ENCODE measurements at places on chromosomes 6 and 20.

DNA sequence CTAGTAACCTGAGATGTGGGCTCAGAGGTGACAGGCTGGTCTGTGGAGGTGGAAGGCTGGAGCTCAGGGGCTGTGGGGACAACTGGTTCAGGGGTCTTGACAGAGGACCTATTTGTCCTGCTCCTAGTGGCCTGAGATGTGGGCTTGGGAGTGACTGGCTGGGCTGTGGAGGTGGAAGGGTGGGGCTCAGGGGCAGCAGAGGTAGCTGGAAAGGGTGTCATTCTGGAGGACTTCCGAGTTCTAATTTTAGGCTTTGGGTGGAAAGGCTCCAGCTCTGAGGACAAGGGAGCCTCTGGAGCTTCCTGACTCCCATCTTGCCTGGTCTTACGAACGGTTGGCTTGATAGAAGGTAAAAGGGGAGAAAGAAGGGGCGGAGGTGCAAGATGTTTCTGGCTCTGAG is 11.5 kb downstream of the MDC1 start:
- no peak for DNase-seq

GRCh38 chr20:8940326-8940725 is 128.6 kb upstream of the PLCB4 start:
- no peak for DNase-seq

GRCh38 chr6:26233649-26234420 is 131.2 kb upstream of the BTN3A2 start:
- no peak for DNase-seq

- DNase-seq: no peak
These were observed 72.1 kb downstream of the TRAM2 start for GRCh38 chr6:52504782-52505136.

- DNase-seq: no peak
These were observed 275.9 kb downstream of the SAMD5 start for GRCh38 chr6:147784371-147784770.

DNA sequence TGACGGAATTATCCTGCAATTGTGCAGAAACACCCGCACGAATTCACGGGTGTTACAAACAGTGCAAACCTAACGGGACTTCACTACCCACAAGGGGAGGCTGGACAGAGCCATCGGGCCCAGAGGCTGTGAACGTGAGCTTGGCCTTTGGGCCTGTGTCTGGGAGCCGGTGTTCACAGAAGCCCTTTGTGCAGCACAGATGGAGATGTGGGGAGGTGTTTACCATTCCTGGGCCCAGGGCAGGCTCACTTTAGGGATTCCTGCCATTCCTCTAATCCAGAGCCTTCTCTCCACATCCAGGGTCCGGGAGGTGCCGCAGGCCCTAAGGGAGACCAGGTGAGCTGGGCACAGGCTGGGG is 15.0 kb downstream of the COL9A3 start:
- no peak for DNase-seq

DNA sequence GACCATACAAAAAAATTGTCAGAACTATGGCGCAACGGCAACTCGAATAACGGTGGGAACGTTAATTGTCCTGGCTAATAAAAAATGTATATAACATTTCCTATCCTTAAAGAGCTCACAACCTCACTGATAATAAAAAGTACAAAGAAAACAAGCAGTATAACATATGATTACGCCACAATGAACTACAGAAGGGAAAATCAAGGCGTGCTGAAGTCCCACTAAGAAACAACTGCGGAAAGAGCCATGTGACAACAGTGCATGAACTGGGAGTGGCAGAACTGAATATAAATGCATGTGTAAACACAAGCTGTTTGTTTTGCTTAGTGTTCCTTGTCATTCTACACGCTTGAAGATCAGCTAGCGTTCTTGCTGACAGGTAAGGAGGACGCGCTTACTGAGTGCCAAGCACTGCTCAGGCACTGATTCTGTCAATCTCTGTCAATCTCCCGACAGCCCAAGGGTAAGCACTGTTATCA is 466 bp upstream of the PSMB1 start:
- no peak for DNase-seq

- DNase-seq: no peak
These were observed 113.9 kb downstream of the RIN2 start for GRCh38 chr20:19872001-19872400.

- DNase-seq: no peak
These were observed 240.3 kb upstream of the TCF21 start for GRCh38 chr6:133648581-133648980.

All from NCI-H187 treated with DMSO at 0.1 percent for 48 hours (cell line).